ENCODE measurements at places on chromosomes 11 and 22.

DNA sequence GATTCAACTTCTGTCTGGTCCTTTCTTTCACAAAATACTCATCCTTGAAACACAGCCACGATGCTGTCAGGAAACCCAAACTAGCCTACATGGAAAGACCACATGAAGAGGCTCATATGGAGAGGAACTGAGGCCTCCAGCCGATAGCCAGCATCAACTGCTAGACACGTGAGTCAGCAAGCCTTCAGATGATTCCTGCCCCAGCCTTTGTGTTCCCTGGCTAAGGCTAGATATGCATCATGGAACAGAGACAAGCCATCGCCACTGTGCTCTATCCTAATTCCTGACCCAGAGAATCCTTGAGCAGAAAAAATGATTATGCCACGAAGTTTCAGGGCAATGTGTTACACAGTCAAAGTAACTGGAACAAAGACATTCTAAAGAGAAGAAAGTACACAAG, 75.5 kb downstream of the ENTHD1 start:
- no peak for DNase-seq

DNA sequence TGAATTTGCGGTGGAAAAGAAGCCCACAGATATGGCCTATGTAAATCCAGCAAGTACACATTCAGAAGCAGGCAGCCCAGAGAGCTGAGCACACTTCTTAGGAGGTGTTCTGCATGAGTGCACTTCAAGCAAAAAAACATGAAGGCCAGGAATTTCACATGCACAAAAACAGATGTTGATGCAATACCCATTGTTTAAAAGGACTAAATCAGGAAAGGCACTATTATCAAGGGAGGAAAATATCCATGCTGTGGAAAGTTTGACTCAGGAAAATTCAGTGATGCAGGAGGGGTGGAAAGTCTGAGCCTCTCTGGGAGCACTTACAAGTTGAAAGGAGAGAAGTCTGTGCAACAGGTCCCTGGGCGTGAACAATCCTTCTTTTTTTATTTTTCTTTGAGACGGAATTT, 15.8 kb upstream of the CARS1 start:
- DNase-seq: no peak

- peak; percentile 42 for DNase-seq
Measured at GRCh38 chr11:108135845-108136544, 14.6 kb downstream of the ACAT1 start.

DNA sequence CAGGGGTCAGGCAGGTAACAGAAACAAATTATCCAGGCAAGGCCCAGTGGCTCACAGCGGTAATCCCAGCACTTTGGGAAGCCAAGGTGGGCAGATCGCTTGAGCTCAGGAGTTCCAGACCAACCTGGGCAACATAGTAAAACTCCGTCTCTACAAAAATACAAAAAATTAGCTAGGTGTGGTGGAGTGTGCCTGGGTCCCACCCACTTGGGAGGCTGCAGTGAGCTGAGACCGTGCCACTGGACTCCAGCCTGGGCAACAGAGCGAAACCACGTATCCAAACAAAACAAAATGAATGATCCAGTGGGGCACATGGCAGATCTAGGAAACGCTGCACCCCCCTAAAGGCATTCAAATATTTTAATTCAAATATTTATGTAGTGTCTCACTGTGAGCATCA, 9.9 kb downstream of the NUMA1 start:
- DNase-seq: no peak

- no peak for DNase-seq
Measured at GRCh38 chr11:69280994-69281393, 13.0 kb upstream of the MYEOV start.

GRCh38 chr11:102824556-102824955, 18.9 kb downstream of the MMP3 start:
- DNase-seq: no peak

- no peak for DNase-seq
Measured at GRCh38 chr11:123164732-123165450, 30.2 kb downstream of the CLMP start.

- no peak for DNase-seq
Measured at GRCh38 chr22:30235687-30236170, 10.8 kb downstream of the LIF start.

DNA sequence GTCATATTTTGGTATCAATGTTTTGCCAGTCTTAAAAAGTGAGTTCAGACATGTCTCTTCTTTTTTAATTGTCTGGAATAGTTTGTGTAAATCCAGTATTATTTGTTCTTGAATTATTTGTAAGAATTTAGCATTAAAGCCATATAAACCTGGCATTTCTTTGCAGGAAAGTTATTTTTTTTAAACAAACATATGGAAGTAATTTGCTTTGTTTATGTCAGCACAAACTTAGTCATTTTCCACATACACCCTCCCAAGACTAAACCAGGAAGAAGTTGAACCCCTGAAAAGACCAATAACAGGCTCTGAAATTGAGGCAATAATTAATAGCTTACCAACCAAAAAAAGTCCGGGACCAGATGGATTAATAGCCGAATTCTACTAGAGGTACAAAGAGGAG, 9.1 kb upstream of the CCDC81 start:
- DNase-seq: no peak

DNA sequence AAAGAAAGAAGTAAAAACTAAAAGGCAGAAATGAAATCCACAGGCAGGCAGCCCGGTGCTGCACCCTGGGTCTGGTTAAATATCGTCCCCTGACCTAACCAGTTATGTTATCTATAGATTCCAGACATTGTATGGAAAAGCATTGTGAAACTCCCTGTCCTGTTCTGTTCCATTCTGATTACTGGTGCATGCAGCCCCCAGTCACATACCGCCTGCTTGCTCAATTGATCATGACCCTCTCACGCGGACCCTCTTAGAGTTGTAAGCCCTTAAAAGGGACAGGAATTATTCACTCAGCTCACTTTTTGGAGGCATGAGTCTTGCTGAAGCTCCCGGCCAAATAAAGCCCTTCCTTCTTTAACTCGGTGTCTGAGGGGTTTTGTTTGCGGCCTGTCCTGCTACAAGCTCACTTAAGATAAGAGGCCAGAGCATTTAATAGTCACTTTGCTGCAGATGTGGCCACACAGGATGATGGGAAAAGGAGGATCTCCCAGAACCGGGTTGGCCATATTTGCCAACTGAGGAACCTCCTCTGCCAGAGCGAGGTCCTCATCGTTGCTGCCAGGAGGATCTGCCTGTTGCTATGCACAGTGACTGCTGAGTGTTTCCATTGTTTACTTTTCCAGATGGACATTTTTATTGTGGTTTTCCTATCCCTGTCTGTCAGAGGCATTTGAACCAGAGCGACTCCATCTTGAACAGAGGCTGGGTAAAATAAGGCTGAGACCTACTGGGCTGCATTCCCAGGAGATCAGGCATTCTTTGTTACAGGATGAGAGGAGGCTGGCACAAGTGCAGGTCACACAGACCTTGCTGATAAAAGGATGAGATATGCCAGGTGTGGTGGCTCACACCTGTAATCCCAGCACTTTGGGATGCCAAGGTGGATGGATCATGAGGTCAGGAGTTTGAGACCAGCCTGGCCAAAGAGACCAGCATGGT, 10.2 kb downstream of the C11orf96 start:
- DNase-seq: no peak

All from activated naive CD4-positive, alpha-beta T cell treated with anti-CD3 and anti-CD28 coated beads, Interleukin-2, amount 50 U/mL, for 16 hours (primary cell).